ENCODE measurements at places on chromosomes 1 and 21.

DNA sequence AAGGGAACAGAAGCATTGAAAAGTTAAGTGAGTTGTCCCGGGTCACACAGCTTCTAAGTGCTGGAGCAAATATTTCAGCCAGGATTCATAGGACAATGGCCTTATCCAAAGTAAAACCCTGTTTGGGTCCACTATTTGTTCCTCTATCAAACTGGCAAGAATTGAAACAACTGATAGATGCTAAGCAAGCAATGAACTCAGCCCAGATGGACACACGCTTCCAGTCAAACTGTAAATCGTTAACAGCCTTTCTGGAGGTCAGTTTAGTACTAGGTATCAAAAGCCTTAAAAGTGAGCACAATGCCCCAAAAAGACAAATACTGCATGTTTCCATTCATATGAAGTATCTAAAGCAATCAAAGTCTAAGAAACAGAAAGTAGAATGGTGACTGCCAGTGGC lies 779 bp upstream of the SVBP start:
- DNase-seq, result no peak

DNA sequence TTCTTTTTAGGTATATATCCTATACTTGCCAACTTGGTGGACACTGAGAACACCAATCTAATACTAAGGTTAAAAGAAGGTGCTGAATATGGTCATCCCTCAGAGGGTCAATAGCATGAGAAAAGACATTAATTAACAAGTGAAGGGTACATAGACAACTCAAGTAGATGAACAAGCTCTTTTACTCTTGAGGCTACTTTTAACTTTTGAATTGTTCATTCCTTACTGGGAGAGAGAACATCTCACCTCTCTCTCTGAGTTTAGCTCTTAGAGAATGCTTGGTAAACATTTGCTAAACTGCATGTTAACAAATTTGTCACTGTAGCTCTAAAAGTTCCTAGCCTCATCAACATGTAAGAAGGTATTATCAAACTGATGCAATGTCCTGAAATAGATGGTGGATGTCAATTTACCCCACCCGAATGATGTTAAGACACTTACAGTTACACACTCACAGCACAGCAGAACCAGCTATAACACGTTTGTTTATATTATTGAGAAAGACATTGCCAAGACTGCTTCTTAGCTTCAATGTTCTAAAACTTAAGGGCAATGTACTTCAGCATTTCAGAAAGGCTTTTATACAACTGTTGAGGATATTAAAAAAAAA lies 35.9 kb downstream of the HEATR1 start:
- DNase-seq, result no peak

DNA sequence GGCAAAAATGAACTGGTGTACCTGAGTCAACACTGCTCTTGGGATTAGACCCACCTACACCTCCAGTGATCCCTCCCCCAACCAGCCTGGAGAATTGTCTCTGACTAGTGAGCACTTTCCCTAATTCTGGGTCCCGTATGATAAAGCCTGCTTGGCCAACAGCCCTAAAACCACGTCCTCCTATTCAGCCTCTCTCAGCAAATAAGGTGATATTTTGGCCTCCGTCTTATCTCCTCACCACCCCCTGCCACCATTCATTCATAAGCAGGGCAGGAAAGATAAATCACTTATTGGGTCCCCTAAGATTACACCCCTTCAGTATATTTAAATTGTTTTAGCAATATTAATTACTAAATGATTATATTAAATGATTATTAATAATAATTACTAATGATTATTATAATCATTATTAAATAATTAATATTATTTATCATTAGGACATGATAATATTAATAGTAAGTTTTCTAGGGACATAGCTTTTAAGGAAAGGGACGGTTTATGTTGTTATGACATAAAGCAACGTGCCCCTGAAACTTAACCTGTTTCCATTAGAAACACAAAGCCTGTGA lies 108.0 kb downstream of the DUSP10 start:
- no peak for DNase-seq

DNA sequence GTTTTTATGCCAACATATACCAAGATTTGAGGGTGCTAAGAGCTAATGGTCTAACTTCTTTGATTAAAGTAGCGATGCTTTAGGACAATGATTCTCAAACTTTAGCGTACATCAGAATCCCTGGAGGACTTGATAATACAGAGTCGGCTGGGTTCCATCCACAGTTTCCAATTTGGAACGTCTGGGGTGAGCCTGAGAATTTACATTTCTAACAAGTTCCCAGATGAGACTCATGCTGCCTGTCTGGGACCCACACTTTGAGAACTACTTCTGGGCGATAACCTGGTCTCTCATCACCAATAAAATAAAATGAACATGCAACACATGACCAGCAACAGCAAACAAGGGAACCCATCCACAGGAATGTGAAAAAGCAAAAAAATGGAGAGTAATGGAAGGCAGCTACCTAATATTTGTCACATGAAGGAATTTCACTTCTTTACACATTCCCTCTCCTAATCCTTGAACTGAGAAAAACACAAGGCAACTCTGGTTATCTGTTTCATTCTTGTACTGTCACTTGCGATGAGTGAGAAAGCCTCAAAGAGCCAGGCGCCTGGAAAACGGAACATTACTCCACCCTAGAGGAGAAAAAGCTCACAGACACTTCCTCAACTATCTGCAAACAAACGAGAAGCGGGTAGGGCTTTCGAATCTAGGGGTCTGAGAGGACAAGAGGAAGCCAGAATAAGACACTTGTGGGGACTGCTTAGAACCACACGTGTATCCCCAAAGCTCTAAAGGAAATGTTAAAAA lies 14.0 kb downstream of the HSF2BP start:
- DNase-seq, result peak; percentile 67

DNA sequence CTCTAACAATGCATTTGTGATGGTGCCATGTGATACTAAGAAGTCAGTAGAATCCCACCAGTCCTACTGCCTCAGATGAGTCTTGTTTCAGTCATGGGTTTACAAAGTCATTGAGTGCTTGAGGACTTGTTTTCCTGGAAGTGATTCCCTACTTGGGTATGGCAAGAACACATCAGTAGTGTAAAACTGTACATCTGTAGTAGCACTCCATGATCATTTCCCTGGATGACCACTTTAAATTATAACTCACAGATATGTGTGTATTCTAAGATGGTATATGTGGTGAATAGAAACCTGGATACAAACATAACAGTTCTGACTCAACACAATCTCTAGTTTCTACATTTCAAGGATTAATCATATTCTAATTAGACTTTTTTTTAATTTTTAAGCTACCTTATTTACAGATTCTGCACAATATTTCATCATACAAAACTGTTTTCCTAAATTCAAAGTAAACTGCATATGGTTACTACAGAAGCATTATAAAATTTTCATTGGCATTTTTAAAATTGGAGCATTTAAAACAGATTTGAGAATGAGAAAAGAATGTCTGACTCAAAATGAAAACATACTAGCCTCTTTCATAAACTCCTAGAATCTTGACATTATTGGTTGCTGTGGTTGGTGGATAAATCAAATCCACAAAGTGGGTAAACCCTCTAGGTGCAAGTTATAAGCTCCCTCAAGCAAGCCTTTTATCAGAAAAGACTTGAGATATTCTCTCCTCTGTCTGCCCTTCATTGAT lies 6.8 kb upstream of the PSMG1 start:
- no peak for DNase-seq

DNA sequence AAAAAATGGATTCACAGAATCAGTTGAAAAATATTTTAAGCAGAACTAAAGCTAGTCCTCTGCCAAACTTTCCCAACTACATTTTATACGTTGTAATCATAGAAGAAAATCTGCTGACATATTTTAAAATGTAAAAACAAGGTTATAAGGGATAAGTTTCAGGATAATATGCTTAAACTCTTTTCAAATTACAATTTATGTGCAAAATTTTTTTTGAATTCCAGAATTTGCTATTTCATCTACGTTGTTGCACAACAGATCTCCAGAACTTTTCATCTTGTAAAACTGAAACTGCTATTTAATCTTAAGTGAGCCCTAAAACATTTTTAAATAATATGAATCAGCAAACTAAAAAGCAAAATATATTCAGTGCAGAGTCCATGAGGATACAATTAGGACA lies 5.9 kb downstream of the EDEM3 start:
- DNase-seq, result peak; percentile 5

DNA sequence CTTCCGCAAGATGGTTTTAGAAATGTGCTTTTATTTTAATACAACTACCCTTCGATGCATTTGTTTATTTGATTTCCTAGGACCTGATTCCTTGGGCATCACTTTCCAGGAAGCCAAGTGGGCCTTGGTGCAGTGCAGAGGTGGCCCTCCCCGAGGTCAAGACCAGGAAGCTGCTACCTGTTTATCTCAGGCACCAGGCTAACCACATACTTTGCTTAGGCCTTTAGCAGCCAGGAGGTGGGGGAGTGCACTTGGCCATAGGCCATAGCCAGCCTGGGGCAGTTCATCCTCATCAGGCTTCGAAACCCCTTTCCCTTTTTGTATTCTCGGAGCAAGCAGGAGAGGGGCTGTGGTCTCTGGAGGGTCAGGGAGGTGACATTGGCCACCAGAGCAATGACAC lies 45.4 kb downstream of the SMYD2 start:
- DNase-seq, result no peak

DNA sequence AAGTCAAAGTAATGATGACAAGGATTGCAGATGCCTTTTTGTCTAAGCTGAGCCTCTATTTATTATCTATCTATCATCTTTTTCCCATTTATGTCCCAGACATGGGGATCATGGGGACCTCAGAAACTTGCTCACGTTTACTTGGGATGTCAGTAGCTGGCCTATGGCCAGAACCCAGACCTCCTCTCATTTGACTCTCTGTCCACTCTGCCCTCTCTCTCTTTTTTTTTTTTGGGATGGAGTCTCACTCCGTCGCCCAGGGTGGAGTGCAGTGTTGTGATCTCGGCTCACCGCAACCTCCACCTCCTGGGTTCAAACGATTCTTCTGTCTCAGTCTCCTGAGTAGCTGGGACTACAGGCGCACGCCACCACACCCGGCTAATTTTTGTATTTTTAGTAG lies 3.7 kb upstream of the ID3 start:
- no peak for DNase-seq

DNA sequence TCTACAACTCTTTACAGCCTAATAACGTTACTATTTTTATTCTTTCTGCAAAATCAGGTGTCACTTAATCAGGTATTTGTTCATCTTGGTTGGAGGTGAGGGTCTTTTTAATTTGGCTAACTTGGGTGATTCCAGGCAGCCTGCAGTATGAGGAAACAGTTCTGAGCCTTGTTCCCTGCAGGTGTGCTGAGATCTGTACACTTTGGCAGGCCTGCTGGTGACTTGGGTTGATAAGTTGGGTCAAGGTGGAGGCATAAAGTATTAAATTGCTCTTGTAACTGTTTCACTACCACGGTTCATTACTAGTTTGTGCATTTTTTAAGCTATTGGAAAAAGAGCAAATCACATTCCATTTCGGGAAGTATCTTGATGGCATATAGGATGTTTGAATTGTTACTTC lies 10.0 kb downstream of the MAP3K21 start:
- no peak for DNase-seq

DNA sequence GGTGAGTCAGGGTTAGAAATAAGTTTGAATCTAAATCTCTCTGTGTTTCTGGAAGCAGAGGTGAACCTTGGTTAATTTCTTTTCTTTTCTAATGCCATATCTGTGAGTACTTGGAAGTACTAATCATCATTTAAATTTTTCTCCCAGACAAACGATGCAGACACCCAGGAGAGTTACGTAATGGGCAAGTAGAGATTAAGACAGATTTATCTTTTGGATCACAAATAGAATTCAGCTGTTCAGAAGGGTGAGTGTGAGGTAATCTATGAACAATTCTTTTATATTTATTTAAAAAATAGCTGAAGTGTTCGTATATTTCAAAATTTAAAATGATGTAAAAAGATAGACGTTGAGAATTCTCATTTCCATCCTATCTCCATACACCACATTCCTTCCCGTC lies 11.2 kb downstream of the C4BPA start:
- no peak for DNase-seq

- no peak for DNase-seq
These were observed 86.4 kb upstream of the COL6A1 start for GRCh38 chr21:45894906-45895777.

DNA sequence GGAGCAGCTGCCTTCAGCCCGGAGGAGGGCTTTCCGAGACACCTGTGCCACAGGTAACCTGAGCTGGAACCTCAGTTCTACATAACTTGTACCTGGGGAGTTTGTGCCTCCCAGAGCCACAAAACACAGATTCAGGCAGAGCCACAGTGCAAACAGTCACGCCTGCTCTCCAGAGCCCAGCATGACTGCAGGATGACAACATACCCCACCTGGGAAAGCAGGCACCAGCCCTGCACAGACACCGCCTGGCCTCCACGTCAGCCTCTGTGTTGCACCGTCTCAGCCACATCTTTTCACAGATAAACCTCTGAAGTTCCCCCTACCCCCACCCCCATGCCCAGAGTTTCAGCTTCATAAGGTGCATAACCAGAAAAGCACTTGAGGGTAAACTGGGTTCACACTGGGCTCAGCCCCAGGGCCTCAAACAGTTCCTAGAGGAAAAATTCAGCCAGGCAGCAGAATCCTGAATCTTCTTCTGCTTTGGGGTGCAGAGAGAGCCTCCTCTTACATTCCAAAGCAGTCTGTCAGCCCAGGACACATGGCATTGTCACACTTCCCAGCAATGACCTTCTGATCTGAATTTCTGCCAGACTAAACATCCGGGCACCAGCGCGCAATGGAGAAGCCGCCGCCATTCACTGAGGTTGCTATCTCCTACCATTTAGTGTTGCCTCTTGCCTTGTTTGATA lies 229.5 kb downstream of the TOMM20 start:
- DNase-seq, result no peak

DNA sequence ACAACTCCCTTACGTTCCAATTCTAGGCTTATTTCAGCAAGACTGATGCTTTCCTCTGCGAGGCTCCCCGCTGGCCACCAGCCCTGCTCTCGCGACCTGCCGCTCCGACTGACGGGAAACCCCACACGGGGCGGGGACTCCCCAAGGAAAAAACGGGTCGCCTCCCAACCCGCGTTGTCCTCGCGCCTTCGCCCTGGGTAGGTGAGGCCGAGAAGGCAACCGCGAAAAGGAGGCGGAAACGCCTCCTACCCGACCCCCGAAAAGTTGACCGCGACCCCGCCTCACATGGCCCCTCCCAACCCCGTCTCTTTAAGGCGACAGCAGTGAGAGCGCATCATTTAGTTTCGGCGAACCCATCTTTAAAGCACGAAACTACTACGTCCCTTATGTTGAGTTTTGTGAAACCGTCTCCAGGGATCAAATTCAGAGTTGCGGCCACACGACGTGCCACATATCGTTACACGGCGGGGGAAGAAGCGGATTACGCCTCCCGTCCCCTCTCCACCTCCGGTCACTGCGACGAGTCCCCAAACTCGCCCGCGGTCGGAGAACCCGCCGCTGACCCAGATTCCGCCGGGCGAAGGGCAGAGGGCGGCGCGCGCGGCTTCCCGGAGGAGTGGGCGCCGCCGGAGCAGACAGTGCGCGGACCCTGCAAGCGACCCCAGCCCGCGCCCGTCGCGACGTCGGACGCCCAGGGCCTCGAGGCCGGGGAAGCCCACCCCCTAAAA lies 1.2 kb downstream of the ANP32E start:
- peak; percentile 84 for DNase-seq

GRCh38 chr1:41812453-41812852 lies 106.3 kb downstream of the HIVEP3 start:
- DNase-seq, result peak; percentile 87

GRCh38 chr1:205812271-205812877 lies 624 bp downstream of the SLC41A1 start:
- DNase-seq, result peak; percentile 41

GRCh38 chr1:42757892-42758275 lies 8.9 kb downstream of the P3H1 start:
- no peak for DNase-seq

Measured in right lung (tissue), 10 donors.